Left ventricle myocardium inferior (tissue), 1 donor: ENCODE measurements at places on chromosomes 16 and 17. TPM values are rescaled to one million over a fixed set of nuclear protein-coding genes. Genes with fewer than 3 reads are reported as not detected.

DNA sequence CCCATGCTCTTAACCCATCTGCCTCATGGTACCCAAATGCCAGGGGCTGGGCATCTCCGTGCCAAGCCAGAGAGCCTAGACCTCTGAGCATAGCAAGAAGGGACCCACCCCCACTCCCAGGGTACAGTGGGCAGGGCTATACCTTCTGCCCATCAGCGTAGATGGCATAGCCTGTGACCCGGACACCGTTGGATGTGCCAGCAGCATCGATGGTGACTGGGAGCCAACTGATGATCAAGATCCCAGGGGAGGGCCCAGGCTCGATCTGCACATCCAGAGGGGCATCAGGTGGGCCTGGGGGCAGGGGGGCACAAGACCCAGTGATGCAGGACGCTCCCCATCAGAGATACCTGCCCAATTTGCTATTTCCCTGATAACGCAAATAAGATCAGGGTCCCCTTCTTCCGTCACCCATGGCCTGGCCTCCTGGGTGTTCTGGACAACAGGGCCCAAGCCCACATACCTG lies 17.1 kb downstream of the TSPOAP1 start:
- DNase-seq = no peak

GRCh38 chr17:77497578-77497934 lies 356.8 kb downstream of the SEC14L1 start:
- DNase-seq = peak; percentile 10

DNA sequence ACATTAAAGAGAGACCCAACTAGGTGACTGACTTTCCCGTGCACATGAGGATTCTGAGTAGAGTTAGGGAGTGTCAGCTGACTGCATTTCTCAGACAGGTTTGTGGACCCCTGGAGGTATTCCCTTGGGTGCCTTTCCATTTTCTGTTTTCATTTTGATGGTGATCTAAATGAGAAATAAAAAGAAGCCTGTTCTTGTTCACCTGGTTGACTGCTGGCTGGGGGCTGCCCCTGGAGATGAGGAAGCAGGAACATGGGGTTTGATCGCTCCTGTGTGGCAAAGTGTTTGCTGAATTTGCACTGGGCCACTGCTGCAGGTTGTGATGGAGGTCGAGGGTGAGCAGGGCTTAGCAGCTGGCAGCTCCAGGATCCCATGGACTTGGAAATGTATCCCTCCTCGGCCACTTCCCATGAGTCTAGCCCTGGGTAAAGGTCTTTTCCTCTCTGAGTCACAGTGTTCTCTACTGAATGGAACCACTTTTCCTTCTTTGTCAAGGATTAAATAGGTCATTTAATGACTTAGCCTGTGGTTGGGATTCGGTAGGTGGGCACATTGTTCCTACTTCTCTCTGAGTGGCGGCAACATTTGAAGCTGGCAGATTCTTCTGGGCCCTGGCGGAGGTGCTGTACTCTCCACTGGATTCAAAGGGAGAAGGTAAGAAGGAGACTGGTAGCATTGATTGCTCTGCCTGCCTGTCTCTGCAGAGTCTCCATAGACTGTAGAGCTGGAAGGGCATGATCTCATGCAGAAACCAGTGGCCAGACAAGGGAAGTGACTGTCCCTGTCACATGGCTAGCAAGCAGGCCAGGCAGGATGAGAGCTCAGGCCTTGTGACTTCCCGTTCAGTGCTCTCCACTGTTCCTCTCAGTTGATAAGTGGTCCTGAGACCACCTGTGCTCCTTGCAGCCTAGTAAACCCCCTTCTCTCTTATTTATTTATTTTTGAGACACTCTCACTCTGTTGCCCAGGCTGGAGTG lies 17.9 kb downstream of the SNX29 start:
- no peak for DNase-seq

DNA sequence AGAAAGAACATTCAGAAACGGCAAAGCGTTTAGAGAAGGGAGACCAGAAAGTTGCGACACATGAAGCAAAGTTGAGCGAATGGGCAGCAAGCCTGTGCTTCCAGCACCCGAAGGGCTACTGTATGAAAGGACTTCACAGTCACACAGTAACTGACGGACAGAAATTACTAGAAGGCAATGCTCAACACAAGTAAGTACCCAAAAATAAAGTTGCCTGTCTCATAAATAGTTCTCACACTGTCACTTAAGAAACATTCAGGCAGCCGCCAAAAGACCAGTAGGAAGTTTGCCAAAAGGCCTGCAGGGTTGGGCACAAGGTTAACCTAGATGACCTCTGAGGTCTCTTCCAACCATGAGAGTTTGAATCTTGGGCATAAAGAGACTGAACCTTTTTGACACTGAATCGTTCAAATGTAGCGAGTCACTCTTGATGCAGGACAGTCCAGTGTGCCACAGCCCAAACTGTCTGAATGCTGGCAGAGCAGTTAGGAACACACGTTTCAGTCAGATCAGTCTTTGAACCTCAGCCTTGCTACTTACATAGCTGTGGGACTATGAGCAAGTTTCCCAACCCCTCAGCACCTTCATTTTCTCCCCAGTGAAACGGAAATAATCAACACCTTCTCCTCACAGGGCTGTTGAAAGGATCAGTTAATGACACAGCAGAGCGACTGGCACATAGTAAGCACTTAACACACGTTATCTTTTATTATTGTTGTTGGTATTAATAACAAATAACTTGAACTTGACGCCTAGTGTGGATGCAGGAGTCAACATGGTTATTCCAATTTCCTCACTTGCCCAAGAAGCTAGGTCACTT lies 10.4 kb downstream of the NCBP3 start:
- no peak for DNase-seq

Gene MT1M
- total RNA-seq = 3.1 TPM

Gene HNF1B
- total RNA-seq = not detected

Gene CIAPIN1
- total RNA-seq = 43.2 TPM

Gene TBC1D3D
- total RNA-seq = 0.49 TPM

Gene SLC22A31
- not detected for total RNA-seq
